ENCODE measurements at places on chromosomes 1 and 21.

GRCh38 chr1:90614872-90615271, 102.2 kb downstream of the BARHL2 start:
- no peak for DNase-seq

- no peak for DNase-seq
These were observed 20.7 kb upstream of the LAX1 start for GRCh38 chr1:203744075-203744972.

- DNase-seq: no peak
These were observed 30.4 kb upstream of the EYA3 start for GRCh38 chr1:28118640-28119307.

DNA sequence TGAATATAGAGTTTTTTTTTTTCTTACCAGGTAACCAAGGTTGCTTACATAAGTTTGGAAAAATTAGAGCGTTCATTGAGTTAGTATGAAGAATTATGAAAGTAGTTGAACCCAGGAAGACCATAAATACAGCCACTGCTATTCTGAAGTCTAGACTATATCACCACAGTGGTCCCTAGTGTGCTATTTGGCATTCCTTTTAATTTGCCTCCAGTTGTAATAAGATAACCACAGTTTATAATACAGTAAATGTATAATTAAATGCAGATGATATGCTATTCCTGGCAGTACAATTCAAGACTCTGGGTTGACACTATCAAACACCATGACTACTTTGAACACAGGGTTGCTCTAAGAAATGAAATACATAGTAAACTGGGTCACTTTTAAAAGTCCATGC, 270.5 kb downstream of the BRINP2 start:
- DNase-seq: no peak

- DNase-seq: no peak
These were observed 19.8 kb upstream of the COX20 start for GRCh38 chr1:244815600-244816099.

All from stimulated activated CD4-positive, alpha-beta T cell treated with anti-CD3 and anti-CD28 coated beads, TNF-alpha, amount 100 ng/mL, for 4 hours (primary cell).